ENCODE measurements at places on chromosomes 2 and 18.

DNA sequence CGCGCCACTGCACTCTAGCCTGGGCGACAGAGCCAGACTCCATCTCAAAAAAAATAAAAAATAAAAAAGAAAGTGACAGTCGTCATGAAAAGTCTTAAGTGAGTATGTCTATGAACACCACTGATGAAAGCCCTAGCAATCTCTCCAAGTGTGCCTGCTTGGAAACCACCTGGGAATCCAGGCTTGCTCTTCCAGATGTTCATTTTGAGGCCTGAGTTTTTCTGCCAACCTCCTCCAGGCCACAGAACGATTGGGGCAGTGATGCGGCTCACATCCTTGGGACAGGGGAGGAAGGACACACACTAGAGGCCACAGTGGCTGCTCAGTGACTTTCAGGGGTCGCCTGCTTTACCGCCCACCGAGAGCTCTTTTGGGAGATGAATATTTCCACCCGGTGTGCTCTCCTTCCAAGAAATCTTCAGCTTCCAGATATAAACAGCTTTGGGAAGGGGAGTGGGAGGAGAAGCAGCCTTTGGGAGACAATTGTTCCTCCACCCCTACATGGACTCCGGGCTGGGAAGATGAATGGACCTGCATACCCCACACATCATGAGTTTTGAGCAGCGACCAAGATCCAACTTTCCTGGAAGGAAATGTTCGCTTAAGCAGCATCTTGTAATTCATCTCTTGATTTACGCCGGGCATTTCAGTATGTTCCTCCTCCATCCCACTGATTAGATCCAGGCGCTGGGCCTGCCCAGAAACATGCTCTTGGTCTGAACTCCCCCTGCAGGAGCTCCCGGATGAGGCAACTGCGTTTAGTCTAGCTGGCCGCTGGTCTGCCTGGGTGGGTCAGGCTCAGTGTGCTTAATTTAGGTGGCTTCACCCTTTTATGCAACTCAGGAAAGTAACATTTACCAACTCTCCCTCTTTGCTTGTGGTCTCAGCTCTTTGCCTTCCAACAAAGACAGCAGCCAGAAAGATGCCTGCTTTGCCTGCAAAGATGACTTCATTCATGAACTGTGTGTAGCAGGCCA is 6.2 kb upstream of the ARMC9 start:
- DNase-seq: no peak

DNA sequence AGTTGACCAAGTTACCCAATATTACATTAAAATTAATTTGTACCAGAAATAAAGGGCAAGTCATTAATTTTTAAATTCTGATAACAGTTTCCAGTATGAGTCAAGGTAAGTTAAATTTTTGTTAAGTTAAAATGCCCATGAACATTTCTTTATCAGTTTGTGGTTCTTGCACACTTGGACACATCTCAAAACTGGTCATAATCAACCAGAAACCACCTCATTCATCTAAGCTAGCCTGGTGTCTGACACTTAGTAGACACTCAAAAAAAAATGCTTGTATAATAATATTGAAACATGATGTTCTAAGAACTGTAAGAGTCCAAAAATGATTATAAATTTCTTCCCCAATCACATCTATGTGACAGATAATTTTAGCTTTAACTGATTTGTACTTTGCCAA is 62.4 kb downstream of the SATB2 start:
- DNase-seq: no peak

GRCh38 chr2:100163605-100164004 is 21.2 kb upstream of the AFF3 start:
- no peak for DNase-seq

DNA sequence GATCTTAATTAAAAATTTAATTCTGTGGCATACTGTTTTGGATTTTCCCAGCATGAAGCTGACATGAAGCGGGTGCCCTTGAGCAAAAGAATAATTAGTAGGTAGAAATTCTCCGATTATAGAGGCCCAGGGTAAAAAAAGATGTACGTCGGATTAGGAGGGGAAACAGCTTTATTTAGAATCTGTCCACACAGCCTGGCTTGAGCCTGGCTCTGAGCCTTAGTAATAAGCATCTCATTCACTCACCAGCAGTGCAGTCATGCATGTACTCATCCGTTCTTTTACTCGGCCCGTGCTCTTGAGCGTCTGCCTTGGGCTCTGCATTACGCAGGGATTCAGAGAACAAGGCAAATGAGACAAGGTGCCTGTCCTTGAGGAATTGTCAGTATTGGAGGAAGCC is 219.3 kb downstream of the AGAP1 start:
- no peak for DNase-seq

DNA sequence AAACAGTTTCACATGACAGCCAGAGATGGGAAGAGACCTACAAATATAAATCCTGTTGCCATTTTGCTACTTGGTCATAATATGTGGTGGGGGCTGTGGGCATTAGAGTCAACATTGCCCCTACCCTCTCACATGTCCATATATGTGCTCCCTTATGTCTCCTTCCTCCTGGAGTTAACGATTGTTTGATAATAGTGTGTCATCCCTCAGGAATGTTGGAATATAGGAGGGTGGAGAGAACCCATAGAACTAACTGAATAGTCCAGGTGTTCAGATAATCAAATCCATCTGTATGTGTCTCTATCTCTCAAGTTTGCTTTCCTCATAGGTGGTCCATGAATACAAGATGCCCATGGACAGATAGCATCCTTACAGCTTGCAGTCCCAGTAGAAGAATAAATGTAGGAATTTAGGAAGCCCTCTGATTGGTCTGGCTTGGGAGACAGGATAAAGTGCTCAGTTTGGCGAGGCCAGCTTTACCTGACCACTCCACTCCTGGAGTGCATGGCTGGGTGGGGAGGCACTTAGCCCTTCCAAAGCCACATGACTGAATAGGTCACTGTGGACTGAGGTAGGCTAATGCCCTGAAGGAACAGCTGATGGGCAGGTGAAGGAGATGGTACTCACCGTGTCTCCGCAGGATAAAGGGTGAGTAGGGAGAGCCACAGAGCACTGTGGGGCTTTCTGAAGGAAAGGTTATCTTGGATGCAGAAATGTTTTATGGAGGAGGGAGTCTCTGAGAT is 166.9 kb downstream of the CDCA7 start:
- DNase-seq: no peak

DNA sequence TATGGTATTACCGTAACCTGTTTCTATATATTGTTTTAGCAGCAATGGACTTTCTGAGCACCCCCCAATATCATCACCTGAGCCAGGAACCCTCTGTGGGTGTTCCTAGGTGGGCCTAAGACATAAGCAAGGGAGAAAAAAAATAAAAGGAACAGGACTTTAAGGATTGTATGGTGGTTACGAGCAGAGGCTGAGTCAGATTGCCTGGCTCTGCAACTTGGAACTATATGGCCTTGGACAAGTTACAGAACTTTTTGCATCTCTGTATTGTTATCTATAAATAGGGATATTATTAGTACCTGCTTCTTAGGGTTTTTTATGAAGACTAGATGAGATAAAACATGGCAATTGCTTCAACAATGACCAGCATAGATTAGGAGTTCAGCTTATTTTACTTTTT is 34.9 kb downstream of the MFSD6 start:
- no peak for DNase-seq

DNA sequence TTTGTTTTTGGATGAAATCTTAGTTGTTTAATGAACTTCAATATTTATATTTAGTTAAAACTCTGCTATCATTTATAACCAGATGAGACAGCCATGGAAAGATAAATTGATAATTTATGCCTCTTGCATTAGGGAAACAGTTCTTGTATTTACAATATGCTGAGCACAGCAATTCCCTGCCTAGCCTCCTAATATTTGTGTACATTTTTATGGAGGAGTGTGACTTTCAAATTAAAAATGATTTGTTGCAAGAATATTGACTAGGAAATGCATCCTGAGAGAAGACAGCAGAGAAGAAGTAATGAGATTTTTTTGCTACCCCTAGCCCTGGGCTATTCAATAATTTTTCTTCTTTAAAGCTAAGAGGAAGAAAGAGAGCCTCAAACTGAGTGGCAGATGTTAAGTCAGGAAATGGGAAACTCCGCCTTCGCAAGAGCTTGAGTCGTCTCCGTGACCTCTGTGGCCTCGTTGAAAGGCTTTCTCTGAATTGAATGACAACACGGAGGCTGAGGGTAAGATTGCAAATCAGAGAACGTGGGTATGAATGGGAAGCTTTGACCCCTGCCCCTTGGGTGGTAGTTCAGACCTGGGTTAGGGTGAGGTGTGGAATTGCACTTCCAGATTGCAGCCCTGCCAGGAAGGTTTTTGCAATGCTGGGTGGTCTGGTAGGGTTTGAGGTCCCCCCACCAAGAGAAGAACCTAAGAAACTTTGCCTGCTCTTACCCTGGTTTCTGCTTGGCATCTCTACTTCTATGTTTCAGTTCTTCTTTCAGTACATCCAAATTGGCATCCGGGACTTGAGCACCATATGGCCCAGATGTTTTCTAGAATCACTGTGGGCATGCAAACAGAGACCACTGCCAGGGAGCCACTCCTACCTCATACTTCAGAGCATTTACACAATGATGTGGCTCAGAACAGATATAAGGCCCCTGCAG is 210.3 kb upstream of the RBMS1 start:
- no peak for DNase-seq

DNA sequence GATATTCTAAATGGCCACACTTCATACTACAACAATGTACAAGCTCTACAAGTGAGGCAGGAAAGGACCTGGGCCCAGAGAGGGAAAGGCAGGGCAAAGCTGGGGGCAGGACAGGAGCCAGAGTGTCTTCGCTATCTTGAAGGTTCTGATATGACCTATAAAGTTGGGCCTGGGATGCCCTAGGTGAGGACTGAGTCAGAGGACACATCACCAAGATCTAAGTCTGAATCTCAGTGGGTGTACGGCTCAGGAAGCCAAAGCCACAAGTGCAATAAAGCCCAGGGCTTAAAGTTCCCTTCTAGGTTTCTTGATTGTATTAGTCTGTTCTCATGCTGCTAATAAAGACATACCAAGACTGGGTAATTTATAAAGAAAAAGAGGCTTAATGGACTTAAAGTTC is 219.1 kb downstream of the ALK start:
- no peak for DNase-seq

GRCh38 chr18:58125183-58125582 is 81.2 kb downstream of the NEDD4L start:
- DNase-seq: no peak

GRCh38 chr2:231671270-231672050 is 36.9 kb upstream of the PTMA start:
- no peak for DNase-seq

- DNase-seq: no peak
Observed at GRCh38 chr2:141440072-141440635, 690.7 kb downstream of the LRP1B start.

GRCh38 chr18:24011123-24011917 is 3.2 kb upstream of the TTC39C start:
- DNase-seq: no peak

All from NCI-H2029 treated with DMSO at 0.1 percent for 48 hours (cell line).